ENCODE measurements at places on chromosomes 12 and 14. TPM values are rescaled to one million over a fixed set of nuclear protein-coding genes. Genes with fewer than 3 reads are reported as not detected.

DNA sequence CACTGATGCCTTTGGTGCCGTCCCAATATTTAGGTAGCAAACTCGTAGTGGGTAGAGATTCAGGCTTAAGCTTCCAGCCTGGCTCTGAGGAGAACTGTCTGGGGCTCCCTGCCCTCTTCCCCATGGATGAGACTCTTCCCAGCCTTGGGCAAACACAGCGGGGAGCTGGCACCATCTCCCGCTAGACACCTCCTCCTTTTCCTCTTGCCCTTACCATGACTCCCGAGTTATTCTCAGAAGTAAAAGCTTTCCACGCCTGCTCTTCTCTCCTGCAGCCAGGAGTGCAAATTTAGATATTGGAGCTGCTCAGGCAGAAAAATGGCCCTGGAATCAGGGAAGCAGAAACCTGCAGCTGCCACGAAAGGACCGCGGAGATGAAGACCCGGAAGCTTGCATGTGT, 45.6 kb upstream of the RBM19 start:
- DNase-seq: no peak

- peak; percentile 53 for DNase-seq
Measured at GRCh38 chr12:46473634-46474329, 101.2 kb upstream of the SLC38A2 start.

DNA sequence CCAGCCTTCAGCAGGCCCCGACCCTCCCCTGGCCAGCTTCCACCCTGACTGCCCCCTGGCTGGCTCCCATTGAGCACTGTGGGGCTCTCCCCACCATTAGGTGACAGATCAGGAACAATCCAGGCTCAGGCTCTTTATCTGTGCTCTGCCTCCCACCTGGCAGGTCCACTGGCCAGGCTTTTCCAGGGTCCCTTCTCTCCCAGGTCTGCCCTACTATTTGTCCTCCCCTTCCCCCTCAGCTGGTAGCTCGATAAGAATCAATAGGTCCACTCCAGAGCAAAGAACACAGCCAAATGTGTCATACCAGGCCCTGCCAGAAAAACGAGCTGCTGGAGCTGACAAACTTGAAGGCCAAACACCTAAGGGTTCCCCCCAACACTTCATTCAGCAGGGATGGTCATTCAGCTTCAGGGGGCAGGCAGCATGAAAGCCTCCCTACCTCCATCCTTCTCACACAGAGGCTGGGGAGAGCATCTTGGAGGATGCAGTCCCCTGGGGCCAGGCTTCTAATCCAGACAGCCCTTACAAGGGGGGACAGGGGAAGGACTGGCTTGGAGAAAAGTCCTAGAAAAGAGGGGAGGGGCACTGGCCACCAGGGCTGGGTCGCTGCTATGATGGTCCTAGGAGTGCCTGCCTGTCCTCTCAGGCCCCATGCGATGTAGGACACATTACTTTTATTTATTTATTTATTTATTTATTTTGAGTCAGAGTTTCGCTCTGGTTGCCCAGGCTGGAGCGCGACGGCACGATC, 1.9 kb upstream of the KRT18 start:
- DNase-seq: no peak

DNA sequence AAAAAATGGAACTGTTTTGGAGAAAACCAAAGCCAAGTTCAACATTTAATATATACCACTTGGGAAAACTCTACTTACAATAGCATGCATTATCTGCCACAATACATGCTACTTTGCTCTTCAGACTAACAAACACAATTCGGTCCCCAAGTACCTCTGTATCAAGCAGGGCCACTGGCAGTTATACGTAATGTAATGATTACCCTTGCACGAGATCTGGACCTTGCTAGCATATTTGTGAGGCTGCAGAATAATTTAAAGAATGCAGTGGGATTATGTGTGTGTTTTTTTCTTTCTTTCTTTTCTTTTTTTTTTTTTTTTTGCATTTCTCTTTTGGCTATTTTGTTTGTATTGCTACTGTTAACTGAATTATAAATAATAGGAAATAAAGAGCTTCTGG, 22.8 kb upstream of the PYGL start:
- no peak for DNase-seq

GRCh38 chr12:4211372-4211771, 62.2 kb upstream of the CCND2 start:
- no peak for DNase-seq

TBK1 gene
- total RNA-seq: 39.3 TPM

All from thoracic aorta (tissue), 2 donors.